T-helper 2 cell (primary cell): ENCODE measurements at places on chromosomes 3 and 15.

DNA sequence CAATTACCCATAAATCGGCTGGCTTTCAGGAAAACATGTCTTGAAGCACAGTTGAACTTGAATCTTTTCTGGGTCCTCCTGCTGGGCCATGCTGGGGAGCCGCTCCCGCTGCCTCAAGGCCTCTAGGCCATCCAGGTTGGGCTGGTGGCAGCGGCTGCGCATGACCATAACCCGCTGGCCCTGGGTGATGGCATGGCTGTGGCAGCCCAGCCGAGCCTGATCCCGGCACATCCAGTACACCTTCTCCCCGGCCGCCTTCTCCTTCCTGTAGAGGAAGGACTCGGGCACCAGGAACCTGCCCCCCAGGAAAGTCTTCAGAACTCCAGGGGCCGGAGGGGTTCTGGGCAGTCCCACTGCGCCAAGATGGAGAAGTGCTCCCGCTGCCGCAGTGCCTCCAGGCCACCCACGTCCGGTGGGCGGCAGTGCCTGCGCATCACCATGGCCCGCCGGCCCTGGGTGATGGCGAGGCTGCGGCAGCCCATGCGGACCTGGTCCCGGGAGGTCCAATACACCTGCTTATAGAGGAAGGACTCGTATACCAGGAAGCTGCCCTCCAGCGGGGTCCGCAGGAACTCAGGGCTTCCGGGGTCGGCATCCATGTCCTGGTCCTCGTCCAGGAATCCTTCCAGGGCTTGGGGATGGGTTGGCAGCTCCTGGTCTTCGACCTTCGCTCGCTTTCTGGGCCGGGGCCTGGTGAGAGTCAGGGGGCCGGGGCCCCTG lies 84.3 kb upstream of the FXR1 start:
- DNase-seq, result no peak

GRCh38 chr3:188391592-188391991 lies 237.6 kb downstream of the LPP start:
- DNase-seq, result no peak

- no peak for DNase-seq
These were observed 68.1 kb downstream of the PFN2 start for GRCh38 chr3:149902498-149903139.

DNA sequence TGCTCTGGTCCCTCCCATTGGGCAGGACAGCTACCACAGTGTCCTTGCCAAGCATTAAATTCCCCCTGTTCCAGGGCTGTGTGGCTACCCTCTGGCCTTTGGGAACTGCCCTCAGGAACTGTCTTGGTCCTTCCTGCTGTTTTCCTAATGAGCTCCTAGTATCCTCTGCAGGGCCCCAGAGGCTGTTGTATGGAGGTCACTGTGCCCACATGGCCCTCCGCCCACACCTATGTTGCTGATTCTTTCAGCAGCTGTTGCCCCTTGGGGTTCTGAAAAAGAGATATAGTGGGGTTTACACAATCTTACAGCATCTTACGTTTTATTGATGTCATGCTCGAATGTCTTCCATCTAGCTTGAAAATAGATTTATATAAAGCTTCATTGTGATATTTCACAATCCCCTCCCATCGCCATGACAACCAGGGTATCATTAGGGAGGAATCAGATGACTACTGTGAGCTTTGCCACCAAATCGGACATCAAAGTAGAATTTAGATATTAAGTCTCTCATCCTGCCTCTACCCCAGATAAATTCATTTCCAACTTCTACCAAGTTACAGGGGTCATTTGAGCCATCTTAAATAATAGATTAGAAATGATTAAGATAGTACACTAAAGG lies 97.1 kb upstream of the NR2E3 start:
- DNase-seq, result no peak

- no peak for DNase-seq
These were observed 75.8 kb downstream of the LRIG1 start for GRCh38 chr3:66425032-66425431.

DNA sequence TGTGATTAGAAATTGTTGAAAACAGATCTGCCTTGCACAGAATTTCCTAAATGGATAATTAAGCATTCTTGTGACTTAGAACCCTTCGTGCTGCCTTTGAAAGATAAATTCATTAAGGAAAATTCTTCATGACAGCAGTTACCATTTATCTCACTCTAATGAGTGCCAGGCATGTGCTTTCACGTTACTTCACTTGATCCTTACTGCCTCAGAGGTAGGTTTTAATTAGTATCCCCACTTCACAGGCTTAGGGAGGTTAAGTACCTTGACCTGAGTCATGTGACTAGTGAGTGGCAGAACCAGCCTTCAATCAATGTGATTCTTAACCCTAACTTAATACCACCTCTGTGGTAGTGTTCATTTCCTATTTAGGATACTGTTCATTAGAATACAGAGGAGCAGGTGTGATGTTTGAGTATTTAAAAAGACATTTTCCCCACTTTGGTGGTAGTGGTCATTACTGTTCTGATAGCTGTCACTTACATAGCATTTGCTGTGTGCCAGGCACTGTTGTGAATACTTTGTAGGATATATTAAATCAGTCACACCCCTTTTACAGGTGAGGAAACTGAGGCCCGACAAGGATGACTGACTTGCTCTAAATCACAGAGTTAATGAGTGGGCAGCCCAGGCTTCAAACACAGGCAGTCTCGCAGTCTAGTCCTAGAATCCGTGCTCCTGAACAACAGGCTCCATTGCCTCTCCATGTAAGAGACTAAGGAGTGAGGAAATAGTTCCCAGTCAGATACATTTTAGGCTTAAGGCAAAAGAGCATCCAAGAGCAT lies 57.9 kb downstream of the RLBP1 start:
- no peak for DNase-seq

GRCh38 chr3:74420538-74421124 lies 193.8 kb downstream of the CNTN3 start:
- no peak for DNase-seq

DNA sequence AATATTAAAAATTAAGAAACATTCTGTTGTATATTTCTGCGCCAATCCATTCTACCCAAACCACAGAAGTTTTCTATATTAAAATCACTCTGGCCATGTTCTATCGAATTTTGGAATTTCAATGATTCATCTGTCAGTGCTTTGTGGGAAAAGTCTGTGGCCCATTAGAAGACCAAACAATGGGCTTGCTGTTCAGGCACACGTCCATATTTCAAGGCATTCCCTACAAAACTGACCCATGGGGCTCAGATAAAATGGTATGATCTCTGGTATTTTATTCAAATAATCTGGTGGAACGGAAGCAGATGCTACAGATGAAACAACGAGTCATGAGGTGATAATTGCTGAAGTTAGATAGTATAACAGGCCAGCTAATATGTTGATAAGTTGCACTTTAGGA lies 12.4 kb downstream of the NPHP3 start:
- DNase-seq, result no peak

GRCh38 chr3:98553021-98553563 lies 21.3 kb downstream of the GPR15 start:
- DNase-seq, result peak; percentile 53

- no peak for DNase-seq
These were observed 2.1 kb downstream of the OPA1 start for GRCh38 chr3:193594946-193595689.

DNA sequence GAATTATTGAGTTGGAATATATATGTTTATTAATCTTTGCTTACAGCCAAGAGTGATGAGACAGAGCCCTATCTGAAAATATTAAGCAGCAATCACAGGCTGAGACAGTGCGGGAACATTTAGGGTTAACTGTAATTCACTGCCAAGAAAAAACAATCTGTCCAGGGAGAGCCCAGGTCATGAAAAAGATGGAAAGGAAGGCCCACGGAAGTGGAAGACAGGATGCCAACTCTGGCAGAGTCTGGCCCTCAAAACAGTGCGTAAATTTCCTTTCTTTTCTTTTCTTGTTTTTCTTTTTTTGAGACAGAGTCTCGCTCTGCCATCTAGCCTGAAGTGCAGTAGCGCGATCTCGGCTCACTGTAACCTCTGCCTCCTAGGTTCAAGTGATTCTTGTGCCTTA lies 67.6 kb downstream of the SUMF1 start:
- no peak for DNase-seq

GRCh38 chr15:85757073-85757938 lies 37.4 kb downstream of the KLHL25 start:
- DNase-seq, result no peak

- no peak for DNase-seq
These were observed 412.5 kb upstream of the THRB start for GRCh38 chr3:24907106-24907505.

DNA sequence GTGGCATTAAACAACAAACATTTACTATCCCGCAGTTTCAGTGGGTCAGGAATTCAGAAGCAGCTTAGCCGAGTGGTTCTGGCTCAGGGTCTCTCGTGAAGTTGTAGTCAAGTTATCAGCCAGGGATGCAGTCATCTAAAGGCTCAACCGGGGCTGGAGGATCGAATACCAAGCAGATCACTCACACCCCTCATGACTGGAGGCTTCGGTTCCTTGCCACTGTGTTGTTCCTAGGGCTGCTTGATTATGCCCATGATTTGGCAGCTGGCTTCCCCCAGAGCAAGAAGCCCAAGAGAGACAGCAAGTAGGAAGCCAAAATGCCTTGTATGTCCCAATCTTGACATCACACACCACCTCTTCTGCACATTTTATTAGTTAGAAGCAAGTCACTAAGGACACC lies 33.9 kb upstream of the CDCP1 start:
- no peak for DNase-seq

DNA sequence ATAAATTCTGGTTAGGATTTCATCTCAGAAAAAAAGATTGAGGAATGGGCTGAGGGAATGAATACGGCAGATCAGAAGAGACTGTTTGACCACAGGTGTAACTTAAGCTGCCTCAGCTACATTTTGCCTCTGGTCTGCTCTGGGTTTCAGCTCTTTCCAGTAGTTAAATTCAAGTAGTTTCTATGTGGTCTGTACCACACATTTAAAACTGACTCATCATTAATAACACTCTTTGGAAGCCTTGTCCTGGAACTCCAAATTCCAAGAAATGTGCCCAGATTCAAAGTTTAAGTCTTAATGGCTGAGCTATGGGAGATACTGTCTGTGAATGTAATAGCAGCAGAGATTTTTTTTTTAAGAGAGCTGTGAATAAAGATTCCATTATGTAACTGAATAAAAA lies 133.1 kb upstream of the IGSF10 start:
- DNase-seq, result no peak

DNA sequence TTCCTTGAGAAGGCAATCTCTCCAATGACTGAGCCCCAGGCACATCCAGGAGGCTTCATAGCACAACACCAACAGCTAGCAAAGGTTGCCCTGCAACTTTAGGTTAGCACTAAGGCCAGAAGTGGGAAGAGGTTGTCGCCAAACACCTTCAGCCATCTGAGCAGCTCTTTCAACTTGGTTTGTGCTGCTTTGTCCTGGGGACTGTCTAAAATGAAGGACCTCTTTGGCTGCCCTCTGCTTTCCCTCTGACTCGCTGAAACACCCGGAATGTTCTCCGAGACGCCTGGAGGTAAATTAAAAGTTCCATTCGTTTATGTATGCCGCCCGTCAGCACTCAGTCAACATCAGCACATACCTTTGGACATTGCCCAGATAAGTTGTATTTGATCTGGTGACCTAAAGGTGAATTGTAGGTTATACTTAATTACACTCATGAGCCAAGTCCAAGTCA lies 121.2 kb upstream of the NR2F2 start:
- no peak for DNase-seq

DNA sequence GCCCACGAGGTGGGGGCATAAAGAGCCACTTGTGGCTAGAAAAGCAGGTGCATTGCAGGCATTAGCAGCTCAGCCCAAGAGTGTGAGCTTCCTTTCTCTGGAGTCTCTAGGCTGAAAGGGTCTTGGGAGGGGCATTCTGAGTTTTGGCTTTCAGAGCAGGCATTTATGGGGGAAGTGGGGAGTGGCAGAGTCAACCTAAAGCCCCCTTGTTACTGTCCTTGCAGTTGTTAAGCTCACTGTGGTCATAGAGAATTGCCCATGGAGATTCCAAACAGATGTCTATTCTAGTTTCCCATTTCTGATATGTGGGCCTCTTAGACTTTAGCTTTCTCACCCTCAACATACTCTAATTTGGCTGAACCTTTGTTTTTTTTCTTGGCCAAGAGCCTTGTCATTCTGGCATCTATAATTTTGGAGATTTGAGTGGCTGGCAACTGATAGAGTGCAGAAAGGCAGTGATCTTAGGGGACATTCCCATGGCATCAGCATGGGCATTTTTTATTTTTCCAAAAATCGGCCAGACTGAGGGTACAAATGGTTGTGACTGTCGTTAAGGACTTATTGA lies 217.9 kb downstream of the THSD4 start:
- DNase-seq, result no peak
